ENCODE measurements at places on chromosomes 13 and 19. TPM values are rescaled to one million over a fixed set of nuclear protein-coding genes. Genes with fewer than 3 reads are reported as not detected.

- no peaks in the 10 kb centered on the region for H3K36me3 ChIP-seq
- H3K27me3 ChIP-seq: no peaks in the 10 kb centered on the region
- H3K4me1 ChIP-seq: peaks cover 31% of the 10 kb centered on the region
- no peak overlapping the region for H3K4me3 ChIP-seq
- DNase-seq: no peak
Observed at GRCh38 chr19:18053576-18054219, 33.0 kb downstream of the IL12RB1 start.

Gene IFNL1
- total RNA-seq: not detected

- H3K27ac ChIP-seq: no peak overlapping the region
- no peak overlapping the region for H3K4me3 ChIP-seq
- H3K36me3 ChIP-seq: no peaks in the 10 kb centered on the region
- H3K27me3 ChIP-seq: no peaks in the 10 kb centered on the region
Observed at GRCh38 chr13:75473468-75473867, 8.5 kb downstream of the TBC1D4 start.

GRCh38 chr13:26786651-26787295 is 26.2 kb upstream of the GPR12 start:
- no peak overlapping the region for H3K27ac ChIP-seq
- no peaks in the 10 kb centered on the region for H3K36me3 ChIP-seq
- no peak for DNase-seq

Gene CGB5
- total RNA-seq: not detected

- no peaks in the 10 kb centered on the region for H3K4me1 ChIP-seq
- H3K36me3 ChIP-seq: peaks cover 40% of the 10 kb centered on the region
- H3K4me3 ChIP-seq: no peak overlapping the region
- no peak for DNase-seq
Observed at GRCh38 chr19:6413721-6414643, 10.6 kb downstream of the KHSRP start.

Gene ZNF160
- 16.6 TPM for total RNA-seq

Gene TJP3
- 15.8 TPM for total RNA-seq

Gene SYCN
- 5,793 TPM for total RNA-seq

Gene CNN1
- 15.2 TPM for total RNA-seq

Gene LCP1
- 6.3 TPM for total RNA-seq

Gene ZNF442
- 2.9 TPM for total RNA-seq

- no peaks in the 10 kb centered on the region for H3K36me3 ChIP-seq
- no peaks in the 10 kb centered on the region for H3K4me1 ChIP-seq
- no peaks in the 10 kb centered on the region for H3K27me3 ChIP-seq
- DNase-seq: no peak
- no peak overlapping the region for H3K4me3 ChIP-seq
Observed at GRCh38 chr13:106690779-106691178, 122.8 kb upstream of the ARGLU1 start.

DNA sequence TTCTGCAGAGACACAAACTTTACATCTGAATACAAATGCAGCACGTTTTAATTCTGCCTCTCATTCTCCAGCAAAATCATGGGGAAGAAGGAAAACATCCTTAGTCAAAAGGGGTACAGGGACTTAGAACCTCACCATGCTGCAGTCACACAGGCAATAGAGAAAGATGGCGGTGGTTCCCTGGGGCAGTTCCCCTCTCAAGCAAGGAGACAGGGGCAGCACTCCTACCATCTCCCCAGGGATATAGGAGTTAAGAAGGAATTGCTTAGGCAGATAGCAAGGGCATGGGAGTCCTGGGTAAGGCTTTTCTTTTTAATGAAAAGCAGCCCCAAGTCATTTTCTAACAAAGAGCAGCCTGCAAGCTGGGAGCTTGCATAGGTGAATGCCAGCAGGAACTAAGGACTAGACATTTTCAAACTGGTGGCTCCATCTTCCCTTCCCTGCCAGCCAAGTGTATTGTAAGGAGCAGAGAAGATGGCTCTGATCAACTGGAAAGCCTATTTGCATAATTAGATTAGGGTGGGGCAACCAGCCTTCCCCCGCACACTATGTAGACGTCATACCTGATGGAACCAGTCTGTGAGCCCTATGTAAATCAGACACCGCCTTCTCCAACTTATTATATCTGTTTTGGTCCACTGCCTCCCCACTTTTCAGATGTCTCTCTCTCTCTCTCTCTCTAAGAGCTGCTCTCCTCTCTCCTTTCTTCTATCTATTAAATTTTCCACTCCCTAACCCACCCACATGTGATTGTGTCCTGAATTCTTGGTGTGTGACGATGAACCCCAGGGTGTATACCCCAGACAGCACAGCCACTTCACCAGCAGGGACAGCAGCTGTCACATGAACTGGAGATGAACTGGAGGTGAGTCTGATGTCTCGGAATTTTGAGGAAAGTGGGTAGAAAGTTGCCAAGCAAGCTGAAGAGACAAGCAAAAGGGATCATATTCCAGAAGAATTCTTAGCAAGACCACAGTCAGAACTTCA is 514.5 kb downstream of the IRS2 start:
- no peaks in the 10 kb centered on the region for H3K27me3 ChIP-seq
- DNase-seq: no peak
- no peak overlapping the region for H3K27ac ChIP-seq
- no peak overlapping the region for H3K4me3 ChIP-seq
- no peaks in the 10 kb centered on the region for H3K36me3 ChIP-seq
- no peaks in the 10 kb centered on the region for H3K4me1 ChIP-seq

- H3K27ac ChIP-seq: no peak overlapping the region
- no peaks in the 10 kb centered on the region for H3K27me3 ChIP-seq
- H3K4me1 ChIP-seq: peaks cover 18% of the 10 kb centered on the region
- H3K36me3 ChIP-seq: no peaks in the 10 kb centered on the region
Observed at GRCh38 chr13:28719227-28720055, 671 bp upstream of the SLC46A3 start.

- H3K4me3 ChIP-seq: no peak overlapping the region
- no peaks in the 10 kb centered on the region for H3K36me3 ChIP-seq
- no peak for DNase-seq
- H3K27ac ChIP-seq: no peak overlapping the region
- no peaks in the 10 kb centered on the region for H3K27me3 ChIP-seq
Observed at GRCh38 chr13:36088463-36088862, 42.7 kb downstream of the DCLK1 start.

Gene TMC4
- total RNA-seq: 126 TPM

Gene TTC9B
- not detected for total RNA-seq

Gene PARP4
- total RNA-seq: 30.0 TPM

GRCh38 chr19:40976134-40976533 is 14.9 kb upstream of the CYP2B6 start:
- H3K27ac ChIP-seq: no peak overlapping the region
- H3K36me3 ChIP-seq: no peaks in the 10 kb centered on the region
- no peak for DNase-seq
- H3K4me3 ChIP-seq: no peak overlapping the region
- no peaks in the 10 kb centered on the region for H3K27me3 ChIP-seq
- peaks cover 5% of the 10 kb centered on the region for H3K4me1 ChIP-seq

Gene MCF2L
- total RNA-seq: 37.4 TPM

GRCh38 chr13:99335603-99336002 is 28.4 kb upstream of the GPR183 start:
- H3K27ac ChIP-seq: no peak overlapping the region
- H3K36me3 ChIP-seq: no peaks in the 10 kb centered on the region
- H3K4me3 ChIP-seq: no peak overlapping the region
- H3K4me1 ChIP-seq: peaks cover 9% of the 10 kb centered on the region

DNA sequence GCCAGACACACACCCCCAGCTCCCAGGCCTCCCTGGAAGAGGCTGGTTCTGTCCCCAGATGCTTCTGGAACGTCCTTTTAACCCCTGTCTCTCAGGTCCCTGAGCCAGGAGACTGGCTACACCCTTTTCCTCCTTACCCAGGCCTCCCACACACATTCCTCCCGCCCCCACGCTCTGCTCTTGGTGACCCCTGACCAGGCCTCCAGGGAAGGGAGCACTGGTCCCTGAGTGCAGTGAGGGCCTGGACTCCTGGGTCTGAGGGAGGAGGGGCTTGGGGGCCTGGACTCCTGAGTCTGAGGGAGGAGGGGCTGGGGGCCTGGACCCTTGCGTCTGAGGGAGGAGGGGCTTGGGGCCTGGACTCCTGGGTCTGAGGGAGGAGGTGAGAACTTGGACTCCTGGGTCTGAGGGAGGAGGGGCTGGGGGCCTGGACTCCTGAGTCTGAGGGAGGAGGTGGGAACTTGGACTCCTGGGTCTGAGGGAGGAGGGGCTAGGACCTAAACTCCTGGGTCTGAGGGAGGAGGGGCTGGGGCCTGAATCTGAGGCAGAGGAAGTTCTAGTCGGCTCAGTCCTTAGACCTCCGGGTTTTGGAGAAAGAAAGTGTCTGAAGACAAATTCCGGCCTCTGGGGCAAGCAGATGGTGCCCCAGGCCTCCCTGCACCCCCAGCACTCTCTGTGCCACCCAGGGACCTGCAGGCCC is 527 bp downstream of the KLK6 start:
- no peak overlapping the region for H3K4me3 ChIP-seq
- H3K27ac ChIP-seq: no peak overlapping the region
- no peaks in the 10 kb centered on the region for H3K27me3 ChIP-seq

GRCh38 chr19:49165865-49166301 is 8.3 kb downstream of the TRPM4 start:
- H3K27ac ChIP-seq: peak overlapping the region; percentile 74
- H3K4me1 ChIP-seq: peaks cover 18% of the 10 kb centered on the region
- DNase-seq: no peak
- no peaks in the 10 kb centered on the region for H3K27me3 ChIP-seq

Gene SLC1A6
- total RNA-seq: not detected

GRCh38 chr19:3698386-3698950 is 1.8 kb downstream of the PIP5K1C start:
- H3K27ac ChIP-seq: no peak overlapping the region
- no peaks in the 10 kb centered on the region for H3K27me3 ChIP-seq
- no peaks in the 10 kb centered on the region for H3K36me3 ChIP-seq
- peaks cover 13% of the 10 kb centered on the region for H3K4me1 ChIP-seq
- DNase-seq: no peak
- H3K4me3 ChIP-seq: no peak overlapping the region

Gene TSHZ3
- total RNA-seq: 3.0 TPM

Gene HTR2A
- not detected for total RNA-seq

GRCh38 chr19:48292798-48293197 is 22.9 kb downstream of the ZNF114 start:
- H3K4me3 ChIP-seq: no peak overlapping the region
- no peaks in the 10 kb centered on the region for H3K27me3 ChIP-seq
- H3K4me1 ChIP-seq: peaks cover 11% of the 10 kb centered on the region
- no peak for DNase-seq
- no peaks in the 10 kb centered on the region for H3K36me3 ChIP-seq

Gene ZNF274
- 31.6 TPM for total RNA-seq

Gene ALOX5AP
- total RNA-seq: 17.4 TPM

- H3K4me1 ChIP-seq: no peaks in the 10 kb centered on the region
- peak; percentile 9 for DNase-seq
- no peaks in the 10 kb centered on the region for H3K36me3 ChIP-seq
- no peaks in the 10 kb centered on the region for H3K27me3 ChIP-seq
- no peak overlapping the region for H3K4me3 ChIP-seq
- H3K27ac ChIP-seq: no peak overlapping the region
Observed at GRCh38 chr13:26923824-26924605, 163.4 kb upstream of the GPR12 start.
